CD8-positive, alpha-beta memory T cell (primary cell): ENCODE measurements at places on chromosomes 6 and 20. TPM values are rescaled to one million over a fixed set of nuclear protein-coding genes. Genes with fewer than 3 reads are reported as not detected.
A peak's percentile ranks its signal among the peaks of the same experiment; 100 is the strongest.

PRKN gene
- 0.22 TPM for total RNA-seq

IGF2R gene
- total RNA-seq = 93.7 TPM

CLDN20 gene
- total RNA-seq = not detected

DNAJC5 gene
- 40.9 TPM for total RNA-seq

NCOA5 gene
- 34.9 TPM for total RNA-seq

SCGN gene
- not detected for total RNA-seq

FARS2 gene
- 24.9 TPM for total RNA-seq

BHLHE23 gene
- total RNA-seq = not detected

LKAAEAR1 gene
- 0.29 TPM for total RNA-seq

PRR18 gene
- total RNA-seq = 0.09 TPM

MED23 gene
- 36.4 TPM for total RNA-seq

- no peak for DNase-seq
- no peak overlapping the region for H3K4me3 ChIP-seq
- H3K27ac ChIP-seq = no peak overlapping the region
- H3K27me3 ChIP-seq = no peaks in the 10 kb centered on the region
- H3K36me3 ChIP-seq = no peaks in the 10 kb centered on the region
Observed at GRCh38 chr6:401994-402640, 10.6 kb downstream of the IRF4 start.

- no peaks in the 10 kb centered on the region for H3K4me1 ChIP-seq
Observed at GRCh38 chr6:110491644-110492317, 15.4 kb upstream of the SLC22A16 start.

DNA sequence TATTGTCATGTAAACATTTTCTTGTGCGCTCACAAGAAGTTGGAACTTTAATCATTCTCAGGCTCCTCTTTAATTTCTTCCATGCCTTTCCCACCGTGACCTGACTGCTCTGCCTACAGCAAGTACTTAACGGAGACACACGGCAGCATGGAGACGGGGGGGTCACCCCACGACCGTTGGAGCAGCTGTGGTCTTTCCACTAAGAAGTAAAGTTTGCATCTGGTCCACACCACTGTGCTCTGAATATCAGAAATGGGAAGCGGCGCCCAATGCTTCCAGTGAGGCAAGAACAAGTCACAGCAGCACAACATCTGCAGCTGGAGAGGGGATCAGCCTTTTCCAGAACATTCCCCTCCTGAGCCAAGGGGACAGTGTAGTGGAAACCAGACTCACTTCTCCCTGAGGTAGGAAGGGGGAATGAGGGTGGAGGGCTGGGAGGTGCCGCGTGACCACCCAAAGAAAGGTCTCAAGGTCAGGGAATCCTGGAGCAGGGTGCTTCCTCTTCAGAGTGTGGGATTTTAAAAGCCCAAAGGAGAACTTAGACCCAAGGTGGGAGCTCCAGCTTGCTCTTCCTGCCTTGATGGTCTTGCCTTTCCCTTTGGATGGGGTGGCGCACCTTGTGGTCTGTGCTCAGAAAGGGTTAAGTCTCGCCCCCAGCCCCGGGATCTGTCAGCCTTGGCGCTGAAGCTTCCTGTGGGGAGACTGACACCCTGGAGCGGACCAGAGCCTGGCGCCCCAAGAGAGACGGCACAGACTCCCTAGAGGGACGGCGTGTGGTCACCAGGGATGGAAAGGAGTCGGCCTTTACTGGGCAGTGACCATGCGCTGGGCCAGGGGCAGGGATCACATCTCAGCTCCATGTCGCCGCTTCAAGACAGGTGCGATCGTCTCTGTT lies 25.6 kb upstream of the SMOC2 start:
- DNase-seq = no peak
- no peaks in the 10 kb centered on the region for H3K4me1 ChIP-seq
- no peaks in the 10 kb centered on the region for H3K27me3 ChIP-seq
- no peak overlapping the region for H3K27ac ChIP-seq
- no peaks in the 10 kb centered on the region for H3K36me3 ChIP-seq

DNA sequence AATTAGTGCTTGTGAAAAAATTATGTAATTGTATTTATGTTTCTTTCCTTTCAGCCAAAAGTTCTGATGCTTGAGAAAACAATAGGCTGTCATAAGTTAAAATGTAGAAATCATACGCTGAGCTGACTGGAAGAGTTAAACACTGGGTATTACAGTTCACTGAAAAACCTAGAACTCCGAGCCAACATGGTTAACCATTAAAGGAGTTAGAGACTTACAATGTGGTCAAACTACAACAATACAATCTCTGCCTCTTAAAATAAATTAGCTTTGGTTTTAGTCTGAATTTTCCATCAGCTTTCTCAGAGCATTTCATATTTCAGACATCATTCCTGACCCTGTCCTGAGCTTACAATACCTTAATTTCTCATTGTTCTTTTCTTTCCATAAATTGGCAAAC lies 91.0 kb downstream of the COL12A1 start:
- DNase-seq = no peak
- H3K27ac ChIP-seq = no peak overlapping the region
- H3K4me3 ChIP-seq = no peak overlapping the region
- H3K4me1 ChIP-seq = no peaks in the 10 kb centered on the region
- H3K36me3 ChIP-seq = no peaks in the 10 kb centered on the region

- H3K27me3 ChIP-seq = no peaks in the 10 kb centered on the region
- H3K27ac ChIP-seq = no peak overlapping the region
- no peaks in the 10 kb centered on the region for H3K36me3 ChIP-seq
- H3K4me1 ChIP-seq = peaks cover 9% of the 10 kb centered on the region
- no peak for DNase-seq
Observed at GRCh38 chr20:62148908-62149314, 5.3 kb downstream of the SS18L1 start.

- DNase-seq = no peak
- no peak overlapping the region for H3K4me3 ChIP-seq
- H3K27me3 ChIP-seq = peaks cover 4% of the 10 kb centered on the region
- H3K36me3 ChIP-seq = no peaks in the 10 kb centered on the region
- H3K27ac ChIP-seq = no peak overlapping the region
- H3K4me1 ChIP-seq = no peaks in the 10 kb centered on the region
Observed at GRCh38 chr6:2753110-2753489, 2.4 kb upstream of the MYLK4 start.

DNA sequence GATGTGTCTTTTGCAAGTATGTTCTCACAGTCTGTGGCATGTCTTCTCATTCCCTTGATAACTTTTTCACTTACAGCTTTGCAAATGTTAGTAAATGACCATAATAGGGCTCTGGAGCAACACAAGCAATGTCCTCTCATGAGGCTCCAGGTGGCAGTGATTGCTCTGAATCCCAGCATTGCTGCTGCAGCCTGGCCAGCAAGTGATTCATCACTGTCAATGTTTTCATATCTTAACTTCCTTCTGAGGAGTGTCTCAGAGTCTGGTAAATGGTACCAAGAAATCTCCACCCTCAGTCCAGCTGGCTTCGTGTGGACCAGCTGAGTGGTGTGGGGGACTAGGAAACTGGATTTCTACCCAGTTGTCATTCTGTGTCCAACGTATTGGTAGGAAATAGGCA lies 139.6 kb downstream of the MYLK4 start:
- H3K4me3 ChIP-seq = no peak overlapping the region
- H3K27me3 ChIP-seq = no peaks in the 10 kb centered on the region
- no peak overlapping the region for H3K27ac ChIP-seq

DNA sequence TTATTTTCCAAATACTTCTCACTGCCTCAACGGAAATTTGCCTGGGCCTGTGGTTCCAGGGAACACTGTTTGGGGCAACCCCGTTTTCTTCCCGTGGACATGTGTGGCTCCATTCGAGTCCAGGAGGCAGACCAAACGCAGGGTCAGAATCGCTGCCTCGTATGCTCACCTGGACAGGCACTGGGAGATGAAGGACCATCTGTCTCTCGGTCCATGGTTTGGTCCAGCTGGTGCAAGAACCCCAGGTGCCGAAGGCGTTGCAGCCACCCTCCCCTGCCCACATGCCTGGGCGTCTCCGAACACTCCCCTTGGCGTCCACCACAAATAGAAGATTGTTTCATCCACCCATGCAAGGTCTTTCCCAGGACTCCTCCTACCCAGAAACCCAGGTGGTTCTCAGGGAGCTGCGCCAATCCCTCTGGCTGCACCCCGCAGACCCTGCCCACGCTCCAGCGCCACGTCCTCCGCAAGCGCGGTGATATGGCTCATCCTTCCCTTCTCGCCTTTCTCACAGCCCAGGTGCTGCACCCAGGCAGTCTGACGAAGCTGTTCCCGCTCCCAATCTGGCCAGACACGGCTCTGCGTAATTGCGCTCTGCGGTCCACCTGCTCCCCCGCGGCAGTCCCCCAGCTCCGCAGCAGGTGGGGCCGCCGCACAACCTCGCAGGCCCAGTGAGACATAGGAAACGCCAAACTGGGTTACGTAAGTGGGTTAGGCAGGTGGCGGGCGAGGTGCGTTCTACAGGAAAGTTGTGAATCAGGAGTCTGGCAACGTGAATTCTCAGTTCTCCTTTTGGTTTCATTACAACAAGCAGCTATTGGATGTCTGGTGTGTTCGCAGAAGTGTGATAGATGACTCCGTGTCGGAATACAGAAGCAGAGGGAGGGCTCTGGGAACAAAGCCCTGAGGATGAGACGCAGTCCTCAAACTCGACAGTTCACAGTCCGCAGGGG lies 146.2 kb upstream of the ECI2 start:
- no peaks in the 10 kb centered on the region for H3K36me3 ChIP-seq
- H3K27me3 ChIP-seq = no peaks in the 10 kb centered on the region
- DNase-seq = no peak

DNA sequence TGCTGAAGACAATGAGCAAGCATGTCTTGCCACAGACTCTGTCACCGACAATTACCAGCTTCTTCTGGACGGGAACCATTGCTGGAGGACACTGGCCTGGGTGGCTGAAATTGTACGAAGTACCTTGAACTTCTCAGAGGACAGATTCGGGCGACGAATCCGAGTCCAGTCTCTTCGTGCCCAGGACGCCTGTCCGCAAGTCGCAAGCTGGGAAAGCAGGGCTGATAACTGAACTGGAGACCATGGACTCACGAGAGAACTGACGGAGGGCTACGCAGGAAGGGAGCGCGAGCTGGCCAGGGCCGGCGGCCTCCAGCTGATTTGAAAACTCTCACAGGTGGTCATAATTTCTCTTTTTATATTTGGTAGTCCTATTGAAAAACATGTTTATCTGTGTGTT lies 1229.5 kb upstream of the MAP3K7 start:
- no peak overlapping the region for H3K4me3 ChIP-seq
- DNase-seq = no peak
- no peak overlapping the region for H3K27ac ChIP-seq
- H3K36me3 ChIP-seq = no peaks in the 10 kb centered on the region

- no peaks in the 10 kb centered on the region for H3K36me3 ChIP-seq
- no peak within 1 kb of the TSS for H3K4me3 ChIP-seq
- H3K4me1 ChIP-seq = no peaks in the 10 kb centered on the region
- peaks cover 9% of the 10 kb centered on the region for H3K27me3 ChIP-seq
- no peak for DNase-seq
Observed at GRCh38 chr20:37261714-37262113, at the start of gene GHRH. Gene GHRH (minus strand): TSS chr20:37261814. CDS start chr20:37256889, 4,925 bp downstream.

GRCh38 chr6:52157301-52157941 lies 28.8 kb upstream of the IL17A start:
- H3K4me3 ChIP-seq = no peak overlapping the region
- H3K36me3 ChIP-seq = no peaks in the 10 kb centered on the region
- no peak for DNase-seq
- no peaks in the 10 kb centered on the region for H3K4me1 ChIP-seq
- no peaks in the 10 kb centered on the region for H3K27me3 ChIP-seq

DNA sequence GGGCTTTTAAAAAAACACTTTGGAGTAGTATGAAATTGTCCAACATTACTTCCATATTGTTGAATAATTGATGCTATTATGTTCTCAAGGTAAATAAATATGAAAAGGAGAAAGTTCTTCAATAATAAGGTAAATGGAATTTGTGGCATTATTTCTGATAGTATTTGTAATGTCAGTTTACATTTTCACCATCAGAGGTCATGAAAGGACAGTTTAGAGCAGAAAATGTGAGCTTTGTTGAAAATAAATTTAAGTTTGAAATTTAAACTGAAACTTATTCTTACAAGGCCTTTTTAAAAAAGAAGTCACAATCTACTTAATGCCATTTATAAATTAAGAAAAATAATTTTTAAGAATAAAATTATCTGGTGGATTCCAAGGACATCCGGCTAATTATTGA lies 15.8 kb upstream of the CEP162 start:
- no peak overlapping the region for H3K27ac ChIP-seq
- no peaks in the 10 kb centered on the region for H3K4me1 ChIP-seq
- H3K36me3 ChIP-seq = no peaks in the 10 kb centered on the region

GRCh38 chr6:152225241-152225934 lies 411.8 kb downstream of the SYNE1 start:
- peaks cover 33% of the 10 kb centered on the region for H3K36me3 ChIP-seq
- no peaks in the 10 kb centered on the region for H3K4me1 ChIP-seq
- no peak overlapping the region for H3K4me3 ChIP-seq
- H3K27me3 ChIP-seq = no peaks in the 10 kb centered on the region

DNA sequence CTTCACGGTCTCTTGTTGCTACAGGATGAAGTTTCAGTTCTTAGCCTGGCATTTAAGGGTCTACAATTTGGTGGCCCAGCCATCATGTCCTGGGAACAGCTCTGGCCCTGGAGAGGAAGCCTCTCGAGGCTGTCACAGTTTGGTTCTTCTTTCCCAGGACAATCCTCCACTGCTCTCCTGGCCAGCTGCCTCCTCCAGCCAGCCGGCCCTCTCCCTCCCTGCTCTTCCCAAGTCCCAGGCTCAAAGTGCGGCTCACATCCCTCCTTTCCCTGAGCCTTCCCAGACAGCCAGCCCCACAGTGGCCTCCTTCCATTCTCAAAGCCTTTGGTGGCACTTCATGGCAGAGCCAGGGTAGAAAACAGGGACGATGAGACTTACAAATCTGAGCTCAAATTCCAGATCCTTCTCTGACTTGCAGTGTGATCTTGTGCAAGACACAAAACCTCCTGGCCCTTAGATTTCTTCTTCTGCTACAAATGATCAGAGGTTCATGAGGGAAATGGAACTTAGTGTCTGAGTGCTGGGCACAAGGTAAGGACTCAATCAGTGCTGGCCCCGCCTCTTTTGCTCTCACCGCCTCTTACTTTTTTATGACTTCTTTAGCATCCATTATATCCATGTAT lies 223.8 kb upstream of the ECI2 start:
- H3K27ac ChIP-seq = no peak overlapping the region
- no peaks in the 10 kb centered on the region for H3K4me1 ChIP-seq
- H3K36me3 ChIP-seq = no peaks in the 10 kb centered on the region
- DNase-seq = no peak

GRCh38 chr6:129135451-129135850 lies 252.5 kb downstream of the LAMA2 start:
- no peaks in the 10 kb centered on the region for H3K27me3 ChIP-seq
- DNase-seq = no peak
- H3K27ac ChIP-seq = no peak overlapping the region

- peaks cover 14% of the 10 kb centered on the region for H3K36me3 ChIP-seq
- H3K4me1 ChIP-seq = peaks cover 30% of the 10 kb centered on the region
- no peaks in the 10 kb centered on the region for H3K27me3 ChIP-seq
- H3K4me3 ChIP-seq = peak overlapping the region; percentile 82
Observed at GRCh38 chr6:30060606-30061091, 416 bp upstream of the POLR1H start.

GRCh38 chr6:139973669-139974344 lies 599.4 kb upstream of the CITED2 start:
- H3K27me3 ChIP-seq = no peaks in the 10 kb centered on the region
- no peaks in the 10 kb centered on the region for H3K36me3 ChIP-seq
- H3K4me3 ChIP-seq = no peak overlapping the region
- no peaks in the 10 kb centered on the region for H3K4me1 ChIP-seq
